ENCODE measurements at places on chromosomes 1 and 21.

DNA sequence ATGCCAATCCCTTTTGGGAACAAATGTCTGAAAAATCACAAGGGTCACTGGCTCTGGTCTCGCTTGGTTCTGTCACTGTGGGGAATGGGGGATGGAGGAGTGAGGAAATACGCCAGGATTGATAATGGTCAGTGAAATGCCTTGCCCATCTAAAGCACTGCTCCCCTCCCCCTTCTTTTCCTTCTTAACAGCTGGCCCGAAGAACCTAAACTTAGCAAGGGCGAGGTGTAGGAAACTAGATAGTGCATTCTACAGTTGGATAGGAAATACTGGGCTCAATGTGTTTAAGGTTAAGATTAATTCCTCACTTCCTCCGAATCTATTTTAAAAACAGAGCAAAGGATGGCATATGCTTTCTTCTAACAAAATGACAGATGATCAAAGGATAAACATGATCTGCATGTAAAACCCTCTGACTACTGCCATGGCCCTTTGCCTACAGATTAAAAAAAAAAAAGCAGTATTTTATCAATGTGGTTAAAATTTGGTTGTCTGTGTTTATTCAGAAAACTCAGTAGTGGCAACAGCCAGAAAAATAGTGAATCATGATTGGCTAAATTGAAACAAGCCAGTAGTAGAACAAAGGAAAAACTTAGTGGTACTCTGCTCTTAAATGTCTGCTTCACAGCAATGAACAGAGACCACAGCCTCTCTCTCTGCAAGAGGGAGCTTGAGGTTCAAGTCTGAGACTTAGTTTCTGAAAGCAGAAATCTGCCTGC, 86.1 kb upstream of the VAV3 start:
- peak; percentile 25 for DNase-seq
- peaks cover 28% of the 10 kb centered on the region for H3K4me1 ChIP-seq
- H3K27me3 ChIP-seq = 0 out of 2 replicates have a peak, but pooled peaks cover 5% of the 10 kb centered on the region
- no peak overlapping the region for H3K4me3 ChIP-seq
- H3K36me3 ChIP-seq = no peaks in the 10 kb centered on the region

- no peak overlapping the region for H3K4me3 ChIP-seq
- no peaks in the 10 kb centered on the region for H3K36me3 ChIP-seq
- DNase-seq = peak; percentile 60
- H3K4me1 ChIP-seq = no peaks in the 10 kb centered on the region
- no peak overlapping the region for H3K27ac ChIP-seq
Measured at GRCh38 chr1:233304489-233305102, 9.1 kb upstream of the PCNX2 start.

DNA sequence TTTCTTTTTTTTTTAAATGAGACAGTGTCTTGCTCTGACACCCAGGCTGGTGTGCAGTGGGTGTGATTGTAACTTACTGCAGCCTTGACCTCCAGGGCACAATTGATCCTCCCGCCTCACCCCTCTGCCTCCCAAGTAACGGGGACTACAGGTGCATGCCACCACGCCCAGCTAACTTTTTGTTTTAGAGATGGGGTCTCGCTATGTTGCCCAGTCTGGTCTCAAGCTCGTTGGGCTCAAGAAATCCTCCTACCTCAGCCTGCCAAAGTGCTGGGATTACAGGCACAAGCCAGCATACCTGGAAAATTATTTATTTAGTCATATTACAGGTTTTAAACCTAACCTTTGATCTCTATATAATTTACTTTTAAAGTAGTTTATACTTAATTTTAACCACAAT, 13.4 kb downstream of the LRRC39 start:
- no peaks in the 10 kb centered on the region for H3K27me3 ChIP-seq
- peak overlapping the region; percentile 20 for H3K27ac ChIP-seq
- H3K36me3 ChIP-seq = no peaks in the 10 kb centered on the region
- no peak for DNase-seq
- H3K4me3 ChIP-seq = no peak overlapping the region

DNA sequence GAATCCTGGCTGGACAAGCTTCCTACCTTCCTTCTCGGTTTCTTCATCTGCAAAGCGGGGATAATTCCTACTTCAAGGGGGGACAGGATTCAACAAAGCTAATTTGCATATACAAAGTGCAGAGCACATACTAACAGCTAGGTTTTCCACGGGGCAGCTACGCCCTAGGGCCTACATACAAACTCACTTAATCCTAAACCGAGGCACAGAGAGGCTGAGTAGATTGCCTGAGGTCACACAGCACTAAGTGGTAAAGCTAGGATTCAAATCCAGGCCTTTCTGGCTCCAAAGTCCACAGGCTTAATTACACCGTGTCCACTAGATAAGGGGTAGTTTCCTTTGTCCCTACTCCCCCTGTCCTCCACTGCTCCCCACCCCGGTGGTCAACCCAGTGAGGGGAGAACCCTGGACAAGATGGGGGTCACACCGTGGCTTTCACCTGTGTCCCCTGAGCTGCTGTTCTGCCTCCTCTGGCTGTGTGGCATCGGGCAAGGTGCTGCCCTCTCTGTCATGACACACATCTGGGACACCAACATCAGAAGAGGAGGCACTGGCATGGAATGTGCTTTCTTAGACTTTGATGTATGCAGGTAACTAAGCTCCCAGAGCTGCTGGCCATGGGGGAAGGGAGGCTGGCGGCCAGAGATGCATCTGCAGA, 44.5 kb downstream of the TAS1R2 start:
- H3K27ac ChIP-seq = no peak overlapping the region
- DNase-seq = no peak
- H3K4me1 ChIP-seq = no peaks in the 10 kb centered on the region
- H3K4me3 ChIP-seq = no peak overlapping the region
- no peaks in the 10 kb centered on the region for H3K36me3 ChIP-seq
- H3K27me3 ChIP-seq = peaks cover 20% of the 10 kb centered on the region

GRCh38 chr1:41009466-41009865, 12.1 kb downstream of the SLFNL1 start:
- no peak overlapping the region for H3K4me3 ChIP-seq
- no peak overlapping the region for H3K27ac ChIP-seq
- H3K4me1 ChIP-seq = no peaks in the 10 kb centered on the region
- no peaks in the 10 kb centered on the region for H3K27me3 ChIP-seq

Data from GM23248 (cell line).